ENCODE measurements at places on chromosomes 6 and 20.

DNA sequence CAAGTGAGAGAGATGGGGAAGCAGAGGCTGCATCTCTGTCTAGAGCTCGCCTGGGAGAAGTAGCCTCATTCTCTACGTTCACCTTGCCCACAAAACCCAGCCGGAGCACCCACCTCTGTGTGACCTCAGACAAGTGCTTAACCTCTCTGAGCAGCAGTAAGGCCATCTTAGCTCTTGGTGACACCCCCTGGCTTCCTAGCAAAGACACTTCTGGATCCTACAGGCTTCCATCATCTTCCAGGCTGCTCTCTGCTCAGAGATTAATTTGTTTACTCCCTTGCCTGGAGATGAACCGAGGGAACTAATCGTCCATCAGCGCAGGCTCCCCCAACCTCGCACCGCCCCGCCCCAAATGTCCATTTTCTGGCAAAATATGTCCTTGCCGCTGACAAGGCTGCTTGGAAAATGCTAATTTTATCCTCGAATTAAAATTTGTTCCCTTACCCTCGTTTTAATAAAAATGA is 24.0 kb upstream of the CTNNBL1 start:
- no peak for DNase-seq

DNA sequence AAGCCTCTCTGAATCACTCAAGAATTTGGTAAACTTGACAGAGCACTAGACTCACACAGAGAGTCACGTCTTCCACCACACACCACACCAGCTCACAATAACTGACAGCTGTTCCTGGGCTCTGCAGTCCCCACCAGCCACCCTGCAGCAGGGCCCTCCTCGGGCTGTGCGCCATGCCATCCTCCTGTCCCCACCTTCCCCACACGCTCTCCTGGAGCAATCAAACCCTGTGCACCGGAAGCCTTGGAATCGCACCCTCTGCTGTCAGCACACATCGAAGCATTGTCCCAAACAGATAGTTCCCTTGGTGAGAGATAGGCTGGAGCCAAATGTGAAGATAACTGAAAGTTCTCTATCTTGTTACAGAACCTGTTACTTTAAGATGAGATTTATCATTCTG is 191.0 kb downstream of the TBXT start:
- no peak for DNase-seq

DNA sequence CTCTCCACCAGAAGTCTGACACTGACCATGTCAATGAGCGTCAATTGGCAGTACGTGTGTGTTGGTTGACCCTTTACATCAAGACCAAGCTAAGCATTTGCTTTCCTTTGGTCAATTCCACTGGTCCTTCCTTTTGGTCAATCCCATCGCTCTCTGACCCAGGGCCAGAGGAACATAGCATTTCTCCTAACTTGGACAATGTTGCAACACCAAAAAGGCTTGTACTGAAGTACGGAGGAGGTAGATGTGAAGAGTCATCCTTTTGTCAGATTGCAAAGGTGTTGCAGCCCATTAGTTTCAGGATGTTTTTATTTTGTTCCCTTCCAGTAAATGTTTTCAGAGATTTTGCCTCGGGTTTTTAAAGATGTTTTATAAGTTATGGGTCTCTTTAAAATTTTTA is 24.6 kb downstream of the EDN1 start:
- DNase-seq, result no peak

DNA sequence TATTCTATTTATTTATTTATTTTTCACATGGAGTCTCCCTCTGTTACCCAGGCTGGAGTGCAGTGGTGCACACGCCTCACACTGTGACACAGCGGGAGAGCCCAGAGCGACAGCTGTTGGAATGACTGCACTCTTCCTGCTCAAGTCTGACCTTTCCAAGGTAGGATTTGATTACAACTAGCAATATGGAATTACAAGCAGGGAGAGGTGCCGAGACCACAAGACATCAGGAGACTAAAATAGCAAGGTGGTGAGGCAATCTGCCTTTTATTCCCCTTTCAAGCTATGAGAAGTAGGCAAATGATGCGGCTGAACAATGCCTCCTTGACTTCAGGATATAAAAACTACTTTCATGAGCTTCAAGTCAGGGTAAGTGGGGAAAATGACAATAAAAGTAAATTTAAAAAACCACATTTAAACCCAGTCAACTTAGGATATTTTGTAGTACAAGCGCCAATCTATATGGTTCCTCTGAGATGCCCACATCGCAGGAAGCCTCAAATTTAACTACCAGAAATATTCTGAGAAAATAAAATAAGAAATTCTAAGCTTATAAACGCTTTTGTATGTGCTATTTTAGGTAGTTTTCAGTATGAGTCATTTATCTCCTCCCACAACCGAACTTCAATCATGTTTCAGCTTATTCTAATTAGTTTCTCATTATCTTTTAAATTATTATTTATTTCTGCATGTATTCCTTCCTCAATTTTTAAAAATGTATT is 146.9 kb upstream of the SGK1 start:
- DNase-seq, result peak; percentile 44

GRCh38 chr20:63520504-63520933 is at the start of gene PPDPF:
Gene PPDPF, plus strand, starts transcription at chr20:63520765. Its CDS starts 544 bp downstream, at chr20:63521309.
- DNase-seq, result peak; percentile 88

DNA sequence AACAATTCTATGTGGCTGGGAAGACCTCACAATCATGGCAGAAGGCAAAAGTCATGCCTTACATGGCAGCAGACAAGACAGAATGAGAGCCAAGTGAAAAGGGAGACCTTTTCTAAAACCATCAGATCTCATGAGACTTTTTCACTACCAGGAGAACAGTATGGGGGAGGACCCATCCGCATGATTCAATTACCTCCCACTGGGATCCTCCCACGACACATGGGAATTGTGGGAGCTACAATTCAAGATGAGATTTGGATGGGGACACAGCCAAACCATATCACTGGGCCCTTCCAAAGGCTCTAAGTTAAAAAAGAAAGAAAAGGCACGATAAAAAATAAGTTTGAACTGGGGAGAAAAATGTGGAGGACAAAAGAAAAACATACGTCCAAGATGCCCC is 406.9 kb upstream of the CDH4 start:
- DNase-seq, result no peak

GRCh38 chr6:3022765-3023662 is 23.3 kb downstream of the NQO2 start:
- DNase-seq, result no peak

- no peak for DNase-seq
These were observed 55.4 kb downstream of the CRYBG1 start for GRCh38 chr6:106415921-106416320.

DNA sequence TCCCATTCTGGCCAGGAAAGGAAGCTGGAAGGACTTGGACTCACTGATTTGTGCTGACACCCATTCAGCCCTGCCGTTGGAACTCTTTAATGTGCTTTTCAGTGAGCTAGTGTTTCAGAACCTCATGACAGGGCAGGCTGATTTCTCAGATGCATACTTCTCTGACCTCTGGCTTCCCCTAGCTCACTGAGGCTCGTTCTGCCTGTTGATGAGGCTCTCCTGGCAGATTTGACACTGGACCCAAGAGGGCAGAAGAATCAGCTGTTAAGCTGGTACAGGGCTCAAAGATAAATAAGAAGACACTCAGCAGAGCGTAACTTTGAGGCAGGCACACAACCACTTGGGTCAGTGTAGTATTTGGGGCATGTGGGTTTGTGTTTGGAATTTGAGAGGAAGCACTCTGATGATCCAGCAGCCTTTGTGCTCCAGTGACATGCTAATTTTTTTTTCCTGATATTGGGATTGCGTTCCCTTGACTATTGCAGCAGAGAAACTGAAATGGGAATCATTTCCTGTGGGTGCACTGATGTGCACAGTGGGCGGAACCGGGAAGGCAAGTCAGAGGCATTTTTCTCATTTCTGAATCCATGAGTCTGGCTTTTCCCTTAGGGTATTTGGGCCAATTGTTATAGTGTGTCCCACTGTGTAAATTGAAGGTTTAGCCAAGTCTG is 80.2 kb downstream of the CARMIL1 start:
- DNase-seq, result peak; percentile 67

DNA sequence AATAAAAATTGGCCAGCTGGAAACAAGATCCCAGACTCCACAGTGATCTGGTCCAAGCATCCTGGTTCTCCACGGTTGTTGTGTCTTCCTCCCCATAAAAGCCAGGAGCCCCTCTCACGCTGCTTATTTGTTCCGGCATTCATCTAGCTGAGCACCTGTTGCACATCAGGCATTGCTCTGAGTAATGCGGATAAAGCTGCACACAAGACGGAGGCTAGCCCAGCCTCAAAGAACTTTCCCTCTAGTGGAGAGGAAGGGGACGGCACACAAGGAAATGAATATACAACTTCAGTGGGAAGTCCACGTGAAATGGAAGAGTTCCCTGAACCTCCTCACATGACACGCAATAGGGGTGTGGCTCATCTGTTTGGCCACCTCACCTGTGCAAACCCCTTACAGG is 30.3 kb upstream of the NXT1 start:
- peak; percentile 34 for DNase-seq

- DNase-seq, result no peak
These were observed 42.0 kb downstream of the PRL start for GRCh38 chr6:22254886-22255285.

DNA sequence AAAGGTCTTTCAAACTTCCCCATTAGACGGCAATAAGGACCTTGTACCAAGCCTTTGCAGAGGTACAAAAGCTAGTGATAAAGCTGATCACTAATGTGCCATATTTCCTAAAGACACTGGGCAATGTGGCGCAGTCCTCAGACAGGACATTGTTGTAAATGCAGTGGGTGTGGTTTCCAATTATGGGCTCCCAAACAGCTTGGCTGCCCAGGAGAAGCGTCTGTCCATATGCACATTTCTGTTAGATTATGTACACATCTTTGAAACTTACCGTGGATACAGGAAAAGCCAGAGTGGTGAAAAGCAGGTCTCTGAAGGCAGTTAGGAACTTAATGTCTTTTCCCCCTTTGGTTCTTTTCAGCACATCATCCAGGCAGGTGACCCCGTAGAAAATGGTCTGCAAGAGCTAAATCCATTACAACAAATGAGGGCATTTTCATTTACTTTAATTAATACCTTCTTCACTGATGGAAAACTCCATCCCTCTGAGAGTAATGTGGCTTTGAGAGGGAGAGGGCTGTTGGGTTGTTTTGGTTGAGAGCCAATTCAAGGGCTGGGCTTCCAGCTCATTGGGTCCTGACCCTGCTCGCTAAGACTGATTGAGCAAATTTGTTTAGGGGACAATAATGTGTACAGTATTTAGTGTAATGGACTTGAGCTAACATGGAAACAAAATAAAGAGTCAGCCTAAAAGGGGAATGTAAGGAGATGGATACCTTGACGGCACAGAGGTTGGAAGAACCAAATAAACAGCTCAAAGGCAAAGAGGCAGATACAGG is 10.4 kb downstream of the ADTRP start:
- no peak for DNase-seq

- no peak for DNase-seq
These were observed 209.4 kb upstream of the JAG1 start for GRCh38 chr20:10883166-10883565.

DNA sequence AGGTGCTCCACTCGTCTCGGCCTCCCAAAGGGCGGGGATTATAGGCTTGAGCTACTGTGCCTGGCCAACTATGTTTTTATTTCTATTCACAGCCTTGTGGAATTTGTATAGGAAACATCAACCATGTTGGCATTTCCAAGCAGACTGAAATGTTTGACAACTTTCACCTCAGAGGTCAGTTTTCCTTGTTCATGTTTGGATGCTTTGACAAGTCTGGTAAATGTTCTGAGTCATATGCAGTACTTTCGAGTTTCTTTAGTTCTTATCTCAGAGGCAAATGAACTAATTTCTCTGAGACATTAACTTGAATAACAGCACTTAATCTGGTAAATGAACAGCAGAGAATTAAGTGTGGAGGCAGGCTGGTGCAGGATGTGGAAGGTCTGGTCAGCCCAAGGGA is 373.4 kb upstream of the SYNCRIP start:
- DNase-seq, result no peak

DNA sequence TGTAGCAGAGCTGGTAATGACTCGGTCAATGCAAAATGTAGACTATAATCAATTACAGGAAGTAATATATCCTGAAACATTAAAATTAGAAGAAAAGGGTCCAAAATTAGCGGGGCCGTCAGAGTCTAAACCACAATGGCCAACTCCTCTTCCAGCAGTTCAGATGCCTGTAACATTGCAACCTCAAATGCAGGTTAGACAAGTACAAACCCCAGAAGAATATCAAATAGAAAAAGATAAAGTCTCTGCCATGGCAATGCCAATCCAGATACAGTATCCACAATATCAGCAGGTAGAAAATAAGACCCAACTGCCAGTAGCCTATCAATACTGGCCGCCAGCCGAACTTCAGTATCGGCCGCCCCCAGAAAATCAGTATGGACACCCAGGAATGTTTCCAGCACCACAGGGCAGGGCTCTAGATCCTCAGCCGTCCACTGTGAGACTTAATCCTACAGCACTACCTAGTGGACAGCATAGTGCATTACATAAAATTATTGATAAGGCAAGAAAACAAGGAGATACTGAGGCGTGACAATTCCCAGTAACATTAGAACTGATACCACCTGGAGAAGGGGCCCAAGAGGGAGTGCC is 158.4 kb downstream of the GPX5 start:
- peak; percentile 75 for DNase-seq

DNA sequence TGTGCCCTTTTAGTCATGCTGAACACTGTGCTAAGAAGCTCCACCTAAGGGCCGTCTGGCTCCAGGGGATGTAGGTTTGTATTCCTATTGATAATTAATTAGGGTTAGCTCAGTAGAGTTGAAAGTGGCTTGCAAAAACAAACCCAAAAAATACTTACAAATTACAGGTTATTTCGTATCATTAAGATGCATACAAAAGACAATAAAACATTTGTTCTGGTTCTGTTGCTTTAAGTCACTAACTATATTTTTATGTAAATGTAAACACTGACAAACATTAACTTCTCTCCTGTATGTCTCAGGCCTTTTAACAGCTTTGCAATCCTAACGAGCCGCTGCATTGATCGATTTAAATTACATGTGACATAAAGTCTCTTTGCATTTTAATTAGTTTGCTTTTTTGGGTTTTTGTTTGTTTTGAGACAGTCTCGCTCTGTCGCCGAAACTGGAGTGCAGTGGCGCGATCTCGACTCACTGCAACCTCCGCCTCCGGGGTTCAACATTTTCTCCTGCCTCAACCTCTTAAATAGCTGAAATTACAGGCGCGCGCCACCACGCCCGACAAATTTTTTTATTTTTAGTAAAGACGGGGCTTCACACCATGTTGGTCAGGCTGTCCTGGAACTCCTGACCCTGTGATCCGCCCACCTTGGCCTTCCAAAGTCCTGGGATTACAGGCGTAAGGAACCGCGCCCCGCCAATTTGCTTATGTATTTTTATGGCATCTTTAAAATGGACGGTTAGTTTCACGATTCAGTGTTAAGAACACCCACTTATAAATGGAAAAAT is 110.9 kb downstream of the HFE start:
- peak; percentile 70 for DNase-seq

DNA sequence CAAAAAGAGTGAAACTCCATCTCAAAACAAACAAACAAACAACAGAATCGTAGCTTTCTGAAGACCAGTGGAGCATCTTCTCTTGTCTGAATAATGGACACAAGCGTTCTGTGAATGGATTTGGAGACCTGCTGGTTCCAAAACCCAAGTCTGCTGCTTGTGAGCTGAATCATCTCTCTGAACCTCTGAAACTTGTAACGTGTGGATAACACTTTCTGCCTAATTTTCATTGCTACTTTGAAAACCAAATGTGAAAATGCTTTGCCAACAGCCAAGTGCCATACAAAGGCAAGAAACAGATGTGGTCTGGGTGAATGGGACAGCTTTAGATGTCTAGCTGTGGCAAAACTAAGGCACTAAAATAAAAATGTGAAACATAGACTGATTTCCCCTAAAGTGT is 44.3 kb downstream of the PHACTR1 start:
- DNase-seq, result peak; percentile 58

- no peak for DNase-seq
These were observed 334.0 kb downstream of the THBS2 start for GRCh38 chr6:168919470-168920179.

GRCh38 chr20:16821211-16822089 is 73.3 kb downstream of the OTOR start:
- DNase-seq, result peak; percentile 49

Data from ELR (cell line).